Dermis microvascular lymphatic vessel endothelial cell (primary cell): ENCODE measurements at places on chromosomes 4 and X. TPM values are rescaled to one million over a fixed set of nuclear protein-coding genes. Genes with fewer than 3 reads are reported as not detected.

GRCh38 chrX:38474543-38474942 lies 86.8 kb upstream of the TSPAN7 start:
- DNase-seq = no peak

DNA sequence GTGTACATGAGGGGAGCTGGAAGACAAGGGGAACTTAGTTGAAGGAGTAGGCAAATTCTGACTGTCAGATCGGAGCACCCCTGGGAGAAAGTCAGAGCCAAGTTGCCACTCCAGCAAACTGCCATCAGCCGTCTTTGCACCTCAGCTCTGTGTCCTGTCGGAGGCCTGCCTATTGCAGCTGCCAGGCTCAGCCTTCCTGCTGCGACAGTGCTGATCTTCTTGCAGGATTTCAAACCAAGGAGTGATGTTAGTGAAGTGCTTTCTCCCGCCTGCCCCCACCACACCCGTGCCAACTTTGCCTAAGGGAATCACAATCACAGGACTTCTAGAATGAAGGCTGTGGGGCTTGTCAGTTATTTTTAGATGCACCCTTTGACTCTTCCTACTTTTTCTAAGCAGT lies 185.3 kb downstream of the KIT start:
- DNase-seq = no peak

The AWAT2 gene
- total RNA-seq = 0.38 and 0.51 TPM in 2 replicates

The EDA gene
- total RNA-seq = 1.2 and 2.5 TPM in 2 replicates

DNA sequence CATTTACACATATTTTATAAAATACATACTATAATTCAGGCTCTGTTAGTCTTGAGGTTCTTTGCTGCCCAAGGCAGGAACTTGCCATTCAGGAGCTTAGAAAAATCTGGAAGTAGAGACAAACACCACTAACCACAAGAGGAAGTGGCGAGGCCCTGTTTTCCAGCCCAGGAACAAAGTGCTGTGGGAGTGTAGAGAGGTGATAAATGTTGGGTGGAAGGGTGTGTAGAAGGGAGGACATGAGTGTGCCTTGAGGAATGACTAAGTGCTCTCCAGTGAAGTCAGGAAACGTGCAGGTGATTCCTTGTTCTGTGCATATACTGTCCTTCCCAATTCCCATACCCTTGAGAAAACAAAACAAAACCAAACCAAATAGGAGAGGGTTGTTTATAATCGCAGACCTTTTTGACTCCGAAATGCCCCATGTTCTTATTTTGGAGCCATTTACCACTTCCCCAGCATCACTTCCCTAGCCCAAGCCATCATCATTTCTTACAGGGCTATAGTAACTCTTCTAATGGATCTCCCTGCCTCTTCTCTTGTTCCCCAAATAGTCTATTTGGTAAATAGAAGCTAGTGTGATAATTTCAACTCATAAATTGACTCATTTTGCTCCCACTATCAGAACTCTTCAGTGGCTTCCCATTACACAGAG lies 83.2 kb downstream of the GPAT3 start:
- no peak for DNase-seq

DNA sequence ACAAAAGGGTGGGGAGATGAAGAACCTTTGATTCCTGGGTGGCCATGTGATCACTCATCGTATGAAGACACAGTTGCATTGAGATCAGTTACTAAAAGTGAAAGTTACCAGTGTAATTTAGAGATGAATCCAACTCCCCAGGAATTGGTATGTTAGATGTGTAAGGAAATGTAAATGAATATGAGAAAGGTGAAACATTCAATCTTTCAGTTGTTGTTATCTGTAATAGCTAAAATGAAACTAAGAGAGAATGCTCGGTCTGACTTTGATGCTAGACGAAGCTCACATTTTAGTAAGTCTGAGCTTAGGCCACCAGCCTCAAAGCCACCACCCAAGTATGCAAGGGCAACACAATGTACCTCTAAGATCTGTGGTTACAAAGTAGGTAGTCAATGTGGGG lies 194.3 kb upstream of the POF1B start:
- no peak for DNase-seq

DNA sequence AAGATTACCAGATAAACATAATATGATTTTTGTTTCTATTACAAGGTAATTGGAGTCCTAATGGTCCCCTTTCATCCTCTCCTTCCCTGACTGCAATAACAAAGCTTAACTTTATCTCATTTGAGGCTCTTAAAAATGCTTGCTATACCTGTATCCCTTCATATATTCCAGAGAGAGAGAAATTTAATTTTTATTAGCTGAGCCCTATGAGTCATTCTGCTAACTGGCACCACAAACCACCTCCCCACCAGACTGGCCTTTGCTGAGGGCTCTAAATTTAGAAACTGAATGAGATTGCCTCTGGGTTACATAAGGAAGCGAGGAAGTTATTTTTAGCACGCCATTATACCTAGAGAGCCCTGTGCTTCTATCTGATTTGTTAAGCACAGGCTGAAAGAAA lies 27.4 kb downstream of the CBLL2 start:
- peak; percentile 67 for DNase-seq

GRCh38 chr4:4457803-4458553 lies 71.1 kb downstream of the NSG1 start:
- peak; percentile 38 for DNase-seq

DNA sequence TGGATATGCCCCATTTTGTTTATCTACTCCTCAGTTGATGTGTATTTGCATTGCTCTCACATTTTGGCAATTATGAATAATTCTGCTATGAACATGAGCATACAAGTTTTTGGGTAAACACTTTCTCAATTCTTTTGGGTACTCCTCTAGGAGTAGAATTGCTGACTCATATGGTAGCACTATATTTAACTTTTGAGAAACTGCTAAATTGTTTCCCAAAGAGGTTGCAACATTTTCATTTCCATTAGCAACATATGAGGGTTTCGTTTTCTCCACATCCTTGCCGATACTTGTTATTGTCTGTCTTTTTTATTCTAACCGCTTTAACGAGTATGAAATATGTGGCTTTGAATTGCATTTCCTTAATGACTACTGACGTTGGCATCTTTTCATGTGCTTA lies 185.4 kb downstream of the TSPAN5 start:
- DNase-seq = no peak

- DNase-seq = peak; percentile 15
Measured at GRCh38 chr4:123444290-123444731, 47.7 kb downstream of the SPRY1 start.

The RHOXF1 gene
- not detected in 2 replicates for total RNA-seq

- DNase-seq = no peak
Measured at GRCh38 chrX:118634336-118634735, 93.1 kb upstream of the IL13RA1 start.

The CTBP1 gene
- 211 and 274 TPM in 2 replicates for total RNA-seq

- DNase-seq = no peak
Measured at GRCh38 chrX:53044995-53045394, 3.6 kb upstream of the GPR173 start.

DNA sequence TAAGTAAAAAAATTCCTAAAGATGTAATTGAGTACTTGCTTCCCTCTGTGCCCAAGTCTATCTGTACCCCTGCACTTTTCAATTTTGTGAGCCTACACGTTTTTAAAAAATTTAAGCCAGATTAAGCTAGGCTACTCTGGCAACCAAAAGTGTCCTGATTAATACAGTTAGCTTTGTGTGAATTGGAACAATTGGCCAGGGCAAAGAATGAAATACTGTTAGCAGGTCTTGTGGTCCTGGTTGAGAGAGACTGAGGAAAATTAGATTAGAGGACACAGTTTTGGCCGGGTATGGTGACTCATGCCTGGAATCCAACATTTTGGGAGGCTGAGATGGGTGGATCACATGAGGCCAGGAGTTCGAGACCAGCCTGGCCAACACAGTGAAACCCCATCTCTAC lies 293.3 kb downstream of the RAPGEF2 start:
- DNase-seq = no peak

- no peak for DNase-seq
Measured at GRCh38 chrX:44431194-44431593, 87.7 kb upstream of the EFHC2 start.

DNA sequence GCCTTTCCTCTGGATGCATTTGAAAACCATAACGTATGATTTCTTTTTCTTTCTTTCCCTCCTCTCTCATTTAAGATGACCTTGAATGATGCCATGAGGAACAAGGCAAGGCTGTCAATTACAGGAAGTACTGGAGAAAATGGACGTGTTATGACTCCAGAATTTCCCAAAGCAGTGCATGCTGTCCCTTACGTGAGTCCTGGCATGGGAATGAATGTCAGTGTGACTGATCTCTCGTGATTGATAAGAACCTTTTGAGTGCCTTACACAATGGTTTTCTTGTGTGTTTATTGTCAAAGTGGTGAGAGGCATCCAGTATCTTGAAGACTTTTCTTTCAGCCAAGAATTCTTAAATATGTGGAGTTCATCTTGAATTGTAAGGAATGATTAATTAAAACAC lies 142.8 kb downstream of the GRIA2 start:
- DNase-seq = no peak

The FABP2 gene
- not detected in 2 replicates for total RNA-seq

DNA sequence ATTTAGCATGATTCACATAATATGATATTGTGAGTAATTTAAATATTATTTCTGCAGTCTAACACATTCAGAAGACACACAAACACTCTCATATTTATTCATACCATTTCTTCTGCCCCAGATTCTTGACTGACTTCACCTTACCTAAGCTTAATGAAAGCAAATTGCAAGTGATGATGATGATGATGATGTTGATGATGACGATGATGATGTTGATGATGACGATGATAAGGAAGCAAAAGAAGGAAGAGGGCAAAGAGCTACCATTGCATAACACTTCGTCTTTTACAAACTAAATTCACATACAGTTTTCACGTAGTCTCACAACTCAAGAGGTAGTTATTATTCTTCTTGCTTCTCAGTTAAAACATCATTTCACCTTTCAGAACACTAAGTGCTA lies 404.7 kb downstream of the NAF1 start:
- DNase-seq = no peak

The CXorf49 gene
- total RNA-seq = not detected in 2 replicates

GRCh38 chr4:4344915-4345527 lies 41.9 kb upstream of the NSG1 start:
- no peak for DNase-seq

DNA sequence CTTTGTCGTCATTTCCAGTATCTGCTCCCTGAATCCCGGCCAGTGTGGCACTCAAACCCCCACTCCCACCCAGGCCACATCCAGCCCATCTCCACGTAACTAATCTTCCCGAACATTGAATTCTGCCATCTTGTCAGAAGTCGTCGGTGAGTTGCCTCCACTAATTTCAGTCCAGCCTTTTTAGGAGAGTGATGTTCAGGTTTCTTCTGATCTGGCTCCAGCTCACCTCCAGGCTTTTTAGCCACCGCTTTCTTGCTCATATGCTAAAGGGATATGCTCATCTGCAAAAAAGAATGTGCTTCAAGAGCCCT lies 1.3 kb downstream of the TMEM165 start:
- no peak for DNase-seq

The P2RY4 gene
- not detected in 2 replicates for total RNA-seq

The VCX3B gene
- not detected in 2 replicates for total RNA-seq

DNA sequence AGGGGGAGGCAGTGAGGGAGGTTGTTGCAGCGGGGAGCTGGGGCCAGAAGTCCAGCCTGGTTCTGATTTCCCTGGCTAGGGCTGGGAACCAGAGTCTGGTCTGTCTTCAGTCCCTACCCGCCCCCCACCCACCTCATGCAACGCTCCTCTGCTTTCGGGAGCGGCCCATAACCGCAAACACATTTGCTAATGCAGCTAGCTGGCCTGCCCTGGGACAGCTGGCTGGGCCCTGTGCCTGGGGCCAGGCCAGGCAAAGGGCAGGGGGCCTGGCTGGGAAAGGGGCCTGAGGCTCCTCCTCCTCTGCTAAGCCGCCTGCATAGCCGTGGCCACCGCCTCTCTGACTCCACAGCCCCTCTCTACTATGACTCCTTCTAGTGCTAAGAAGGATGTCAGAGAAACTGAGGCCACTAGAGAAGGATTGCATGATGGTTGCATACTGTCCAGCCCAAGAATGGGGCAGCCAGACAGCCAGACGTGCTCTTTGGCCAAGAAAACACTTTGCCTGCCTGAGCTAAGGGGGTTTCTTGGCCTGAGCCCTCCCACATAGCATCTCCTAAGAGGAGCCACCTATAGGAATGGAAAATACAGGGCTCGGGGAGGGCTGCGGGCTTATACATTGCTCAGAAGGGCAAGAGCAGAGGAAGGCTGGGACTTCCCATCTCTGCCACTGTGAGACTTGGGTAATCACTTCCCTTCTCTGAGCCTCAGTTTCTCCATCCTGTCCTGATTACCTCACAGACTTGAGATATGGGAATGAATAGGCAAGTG lies 76.9 kb downstream of the PJA1 start:
- no peak for DNase-seq

GRCh38 chr4:113083346-113083745 lies 33.9 kb downstream of the ANK2 start:
- DNase-seq = no peak

DNA sequence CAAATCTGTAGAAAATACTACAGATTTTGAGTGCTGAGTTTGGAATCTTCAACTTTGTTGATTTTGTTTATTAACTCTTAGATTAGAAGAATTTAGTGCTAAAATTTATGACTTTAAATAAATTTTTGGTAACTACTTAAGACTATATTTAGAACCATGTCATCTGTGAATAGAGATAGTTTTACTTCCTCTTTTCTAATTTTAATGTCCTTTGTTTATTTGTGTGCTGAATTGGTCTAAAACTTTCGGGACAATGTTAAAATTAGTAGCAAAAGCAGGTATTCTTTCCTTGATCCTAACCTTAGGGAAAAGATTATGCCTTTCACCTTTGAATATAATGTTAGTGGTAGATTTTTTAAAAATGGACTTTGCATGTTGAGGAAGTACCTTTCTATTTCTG lies 119.7 kb upstream of the CXorf51A start:
- DNase-seq = no peak

The PRICKLE3 gene
- 3.0 and 4.4 TPM in 2 replicates for total RNA-seq
